Midbrain (tissue), 1 donor: ENCODE measurements at places on chromosomes 1 and 21.

GRCh38 chr1:2273401-2274090 is 45.4 kb downstream of the SKI start:
- DNase-seq: no peak

- DNase-seq: no peak
These were observed 4.7 kb downstream of the SCAF4 start for GRCh38 chr21:31727181-31727580.

DNA sequence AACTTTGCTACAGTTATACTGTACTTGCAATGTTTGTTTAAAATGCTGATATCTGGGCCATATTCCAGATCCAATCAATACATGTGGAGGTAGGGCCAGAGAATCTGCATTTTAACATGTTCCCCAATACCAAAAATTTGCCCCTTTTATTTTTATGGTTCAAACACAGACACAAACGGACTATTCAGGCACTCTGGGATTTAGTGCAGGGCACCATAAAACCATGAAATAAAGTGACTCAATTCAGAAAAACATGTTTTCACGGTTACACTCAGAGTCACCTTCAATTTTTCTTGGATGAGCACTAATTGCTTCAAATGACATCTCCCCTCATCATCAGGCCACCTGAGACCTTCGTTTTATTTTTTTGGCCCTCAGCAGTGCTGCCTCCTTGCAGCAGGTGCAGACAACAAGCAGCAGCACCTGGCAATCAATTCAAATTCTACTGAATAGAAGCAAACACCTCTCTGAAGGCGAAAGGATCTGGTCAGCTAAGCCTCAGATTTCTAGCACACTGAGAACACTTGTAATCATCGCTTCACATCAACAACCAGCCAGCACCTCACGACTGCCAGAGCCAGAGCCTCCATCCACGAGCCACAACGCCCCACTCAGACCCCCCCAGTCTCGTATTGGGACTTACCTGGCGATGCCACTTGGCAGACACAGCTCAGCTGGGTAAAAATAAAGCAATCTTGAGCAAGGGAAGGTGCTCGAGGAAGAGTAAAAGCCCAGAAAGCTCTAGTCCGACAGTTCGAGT is 1.1 kb downstream of the ERO1B start:
- no peak for DNase-seq

DNA sequence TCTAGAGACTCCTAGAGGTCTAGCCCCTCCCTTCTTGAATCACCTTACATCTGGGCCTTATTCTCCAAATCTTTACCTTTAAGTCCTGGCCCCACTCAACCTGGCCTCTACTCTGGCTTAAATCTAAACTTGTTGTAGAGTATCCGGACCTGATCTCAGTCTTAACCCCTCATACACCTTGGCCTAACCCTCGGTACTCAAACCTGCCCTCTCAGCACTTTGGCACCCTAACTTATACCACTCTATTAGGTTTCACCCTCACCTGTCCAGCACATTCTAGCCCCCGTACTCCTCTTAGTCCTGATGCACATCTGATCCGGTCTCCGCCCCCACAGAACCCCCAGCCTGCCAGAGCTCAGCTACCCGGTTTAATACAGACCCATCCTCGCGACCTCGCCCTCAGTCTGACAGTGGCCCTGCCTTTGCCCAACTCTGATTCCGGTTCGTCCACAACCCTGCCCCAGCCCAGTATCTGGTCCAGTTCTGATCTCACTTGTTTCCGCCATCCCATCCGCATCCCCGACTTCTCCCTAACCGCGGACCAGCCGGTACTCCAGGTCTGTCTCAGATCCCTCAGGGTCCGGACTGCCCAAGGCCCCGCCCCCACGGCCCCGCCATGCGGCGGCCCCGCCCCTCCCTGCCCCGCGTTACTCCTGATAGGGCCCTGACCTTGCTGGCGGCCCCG is 1.5 kb downstream of the TRIM62 start:
- no peak for DNase-seq

DNA sequence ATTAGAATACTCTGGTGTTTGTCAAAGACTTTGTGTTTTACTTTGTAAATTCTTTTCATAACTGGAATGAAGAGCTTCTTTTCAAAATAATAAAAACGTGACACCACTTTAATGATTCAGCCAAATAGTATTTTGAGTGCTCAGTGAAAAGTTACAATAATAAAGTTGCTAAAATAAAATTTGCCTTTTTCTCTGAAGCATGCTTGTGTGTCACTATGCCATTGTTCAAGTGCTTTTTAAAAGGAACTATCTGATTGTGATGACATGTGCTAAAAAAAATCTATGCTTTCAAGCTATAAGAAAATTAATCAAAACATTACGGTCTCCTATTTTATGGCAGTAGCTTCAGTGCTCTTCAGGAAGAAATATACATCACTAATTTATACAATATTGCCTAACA is 1290.5 kb upstream of the B3GALT2 start:
- no peak for DNase-seq
